ENCODE measurements at places on chromosomes 16 and 17.

- DNase-seq = no peak
Measured at GRCh38 chr16:85390511-85391174, 222.5 kb upstream of the GSE1 start.

DNA sequence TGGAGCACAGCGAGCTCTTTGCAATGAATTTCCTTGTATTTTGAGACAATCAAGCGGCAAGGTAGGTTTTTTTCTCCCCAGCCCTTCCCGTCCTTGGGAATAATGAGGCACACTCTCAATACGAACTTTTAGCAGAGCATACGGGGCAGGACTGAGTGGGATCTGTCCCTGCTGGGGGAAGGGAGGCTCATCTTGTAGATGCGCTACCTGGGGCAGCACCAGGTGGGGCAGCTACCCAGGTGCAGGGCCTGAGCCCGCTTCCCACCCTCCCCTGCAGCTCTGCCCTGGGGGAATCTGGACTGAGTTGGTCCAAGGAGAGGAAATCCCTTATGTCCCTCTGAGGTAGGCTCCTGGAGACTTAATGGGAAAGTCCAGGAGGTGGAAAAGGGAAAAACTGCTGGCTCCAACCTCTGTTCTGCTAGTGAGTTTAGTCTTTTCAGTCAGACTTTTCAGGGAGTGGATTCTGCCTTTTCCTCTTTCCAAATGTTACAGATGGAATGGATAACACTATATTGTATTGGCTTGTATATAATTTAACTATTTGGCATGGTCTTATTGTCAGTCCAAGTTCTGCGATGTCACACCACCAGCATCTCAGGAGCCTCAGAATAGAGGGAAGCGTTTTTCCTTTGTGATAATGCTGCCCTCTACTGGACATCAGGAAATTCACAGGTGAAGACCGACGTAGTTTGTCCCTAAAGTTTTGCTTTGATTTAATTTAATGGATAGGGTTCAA lies 9.6 kb upstream of the CES1 start:
- DNase-seq = peak; percentile 49

DNA sequence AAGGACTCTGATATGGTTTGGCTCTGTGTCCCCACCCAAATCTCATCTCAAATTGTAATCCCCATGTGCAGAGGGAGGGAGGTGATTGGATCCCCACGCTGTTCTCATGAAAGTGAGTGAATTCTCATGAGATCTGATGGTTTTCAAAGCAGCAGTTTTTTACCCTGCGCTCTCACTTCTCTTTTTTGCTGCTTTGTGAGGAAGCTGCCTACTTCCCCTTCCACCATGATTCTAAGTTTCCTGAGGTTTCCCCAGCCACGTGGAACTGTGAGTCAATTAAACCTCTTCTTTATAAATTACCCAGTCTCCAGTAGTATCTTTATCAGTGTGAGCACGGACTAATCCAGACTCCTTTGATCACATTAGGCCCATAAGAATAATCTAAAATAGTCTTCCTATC lies 719.7 kb upstream of the CDH8 start:
- no peak for DNase-seq

DNA sequence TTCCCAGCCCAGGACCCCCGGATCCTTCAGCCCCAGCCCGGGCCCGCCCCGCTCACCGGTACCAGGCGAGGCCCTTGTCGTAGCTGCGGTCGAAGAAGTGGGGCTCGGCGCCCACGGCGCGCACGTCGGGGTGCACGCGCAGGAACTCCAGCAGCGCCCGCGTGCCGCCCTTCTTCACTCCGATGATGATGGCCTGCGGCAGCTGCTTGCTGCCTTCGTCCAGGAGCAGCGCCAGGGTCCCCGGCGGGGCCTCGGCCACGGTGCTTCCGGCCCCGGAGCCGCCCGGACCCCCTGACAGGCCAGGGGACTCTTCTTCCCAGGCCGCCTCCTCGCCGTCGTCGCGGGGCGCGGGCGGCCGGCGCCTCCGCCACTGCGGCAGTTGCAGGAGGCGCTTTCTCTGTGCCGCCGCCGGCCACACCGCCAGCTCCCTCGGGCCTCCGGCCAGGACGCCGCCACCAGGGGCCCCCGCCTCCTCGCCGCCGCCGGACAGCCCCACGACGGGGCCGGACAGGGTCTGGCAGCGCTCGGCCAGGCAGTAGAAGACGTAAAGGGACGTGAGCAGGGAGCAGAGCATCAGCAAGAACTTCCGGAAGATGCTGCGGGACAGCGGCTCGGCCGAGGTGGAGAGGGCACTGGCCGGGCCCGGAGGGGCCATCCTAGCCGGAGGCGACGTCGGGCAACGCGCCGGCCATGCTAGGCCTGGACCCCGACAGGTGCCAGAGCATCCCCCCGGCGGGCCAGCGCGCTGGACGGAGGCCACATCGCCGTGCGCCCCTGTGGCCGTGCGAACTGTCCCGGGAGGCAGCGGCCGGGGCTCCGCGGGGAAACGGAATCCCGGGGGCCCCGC lies 1.0 kb downstream of the HS3ST3A1 start:
- DNase-seq = no peak

DNA sequence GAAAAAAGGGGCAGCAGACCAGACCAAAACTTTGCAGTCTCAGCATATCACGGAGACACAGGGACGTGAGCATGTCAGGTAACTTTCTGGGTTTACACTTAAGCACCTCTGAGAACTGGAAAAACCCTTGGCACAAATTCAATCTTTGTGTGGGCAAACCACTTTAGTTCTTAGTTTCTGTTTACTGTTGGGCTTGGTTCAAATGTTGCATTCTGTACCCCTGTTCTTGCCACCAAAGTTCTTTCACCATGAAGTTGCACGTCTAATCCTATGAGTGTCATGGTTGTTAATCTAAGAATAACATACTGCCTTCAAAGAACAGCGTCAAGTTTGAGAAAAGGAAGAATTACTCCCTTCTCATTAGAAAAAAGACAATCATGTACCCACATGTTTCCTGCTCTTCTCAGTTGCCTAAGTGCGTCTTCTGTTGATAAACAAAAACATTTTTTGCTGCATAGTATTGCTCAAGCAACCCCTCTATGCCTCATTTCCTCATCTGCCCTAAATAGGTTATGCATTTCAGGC lies 11.6 kb downstream of the KRT33A start:
- no peak for DNase-seq

GRCh38 chr16:12862941-12863340 lies 38.5 kb upstream of the SHISA9 start:
- no peak for DNase-seq

DNA sequence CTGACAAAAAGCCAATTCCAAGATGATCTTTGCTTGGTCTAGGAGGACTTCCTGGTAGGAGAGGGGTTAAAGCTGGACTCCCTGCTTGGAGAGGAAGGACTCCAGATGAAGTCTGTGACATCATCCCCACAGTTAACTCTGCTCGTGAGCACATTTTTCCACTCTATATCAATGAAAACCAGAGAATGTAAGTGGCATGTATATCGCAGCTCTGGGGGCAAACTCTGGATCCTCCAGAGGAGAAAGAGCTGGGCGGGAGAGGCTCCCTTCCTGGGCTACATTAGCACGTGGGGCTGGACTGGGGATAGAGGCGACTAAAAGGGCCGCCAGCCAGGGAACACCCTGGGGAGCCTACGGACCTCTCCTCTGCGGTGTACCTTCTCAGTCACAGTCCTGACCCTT lies 34.1 kb downstream of the HIC1 start:
- peak; percentile 27 for DNase-seq

- no peak for DNase-seq
Measured at GRCh38 chr17:44084131-44084538, 13.6 kb downstream of the G6PC3 start.

GRCh38 chr16:69143116-69143515 lies 10.7 kb downstream of the UTP4 start:
- no peak for DNase-seq

DNA sequence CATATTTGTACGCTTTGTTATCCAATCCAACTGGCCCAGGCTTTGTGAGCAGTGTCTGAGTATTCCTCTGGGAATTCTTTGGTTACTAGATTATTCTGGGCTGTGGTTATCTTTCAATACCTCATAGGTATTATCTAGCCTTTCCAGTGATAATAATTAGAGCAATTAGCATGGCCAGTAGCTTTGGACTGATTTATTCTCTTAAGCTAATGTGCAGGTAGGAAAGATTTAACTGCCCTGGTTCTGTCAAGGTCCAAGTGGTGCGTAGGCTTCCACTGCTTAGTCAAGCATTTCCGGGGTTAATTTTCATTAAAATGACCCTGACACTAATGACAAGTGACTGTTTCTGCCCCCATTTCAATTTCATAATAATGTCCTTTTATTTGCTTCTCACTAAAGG lies 54.2 kb upstream of the PMFBP1 start:
- DNase-seq = no peak

- DNase-seq = no peak
Measured at GRCh38 chr17:67867591-67867990, 42.3 kb downstream of the BPTF start.

DNA sequence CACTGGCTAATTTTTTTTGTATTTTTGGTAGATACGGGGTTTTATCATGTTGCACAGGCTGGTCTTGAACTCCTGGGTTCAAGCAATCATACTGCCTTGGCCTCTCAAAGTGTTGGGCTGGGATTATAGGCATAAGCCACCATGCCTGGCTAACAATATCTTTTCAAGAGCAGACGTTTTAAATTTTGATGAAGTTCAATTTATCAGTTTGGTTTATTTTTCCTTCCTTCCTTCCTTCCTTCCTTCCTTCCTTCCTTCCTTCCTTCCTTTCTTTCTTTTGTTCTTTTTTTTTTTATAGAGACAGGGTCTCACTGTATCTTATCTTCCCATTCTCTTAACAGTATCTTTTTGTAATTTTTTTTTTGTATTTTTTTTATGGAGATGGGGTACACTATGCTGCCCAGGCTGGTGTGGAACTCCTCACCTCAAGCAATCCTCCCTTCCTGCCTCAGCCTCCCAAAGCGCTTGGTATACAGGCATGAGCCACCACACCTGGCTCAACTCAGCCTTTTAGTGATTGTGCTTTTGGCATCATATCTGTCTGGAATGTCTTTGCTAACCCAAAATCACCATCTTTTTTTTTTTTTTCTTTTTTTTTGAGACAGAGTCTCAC lies 13.6 kb upstream of the GIP start:
- DNase-seq = no peak

DNA sequence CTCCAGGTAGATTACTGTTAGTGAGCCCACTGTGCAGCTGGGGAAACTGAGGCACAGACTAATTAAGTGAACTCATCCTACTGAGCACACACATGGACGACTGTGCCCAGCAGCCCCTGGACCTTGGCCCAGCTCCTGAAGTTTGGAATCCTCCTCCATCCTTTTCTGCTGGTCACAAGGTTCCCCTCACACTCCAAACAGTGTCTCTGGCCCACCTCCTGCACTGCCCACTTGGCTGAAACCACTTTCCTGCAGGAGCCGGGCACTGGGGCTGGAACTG lies 3.6 kb downstream of the RHBDF2 start:
- no peak for DNase-seq

- no peak for DNase-seq
Measured at GRCh38 chr17:79616801-79617200, 6.0 kb upstream of the RBFOX3 start.

DNA sequence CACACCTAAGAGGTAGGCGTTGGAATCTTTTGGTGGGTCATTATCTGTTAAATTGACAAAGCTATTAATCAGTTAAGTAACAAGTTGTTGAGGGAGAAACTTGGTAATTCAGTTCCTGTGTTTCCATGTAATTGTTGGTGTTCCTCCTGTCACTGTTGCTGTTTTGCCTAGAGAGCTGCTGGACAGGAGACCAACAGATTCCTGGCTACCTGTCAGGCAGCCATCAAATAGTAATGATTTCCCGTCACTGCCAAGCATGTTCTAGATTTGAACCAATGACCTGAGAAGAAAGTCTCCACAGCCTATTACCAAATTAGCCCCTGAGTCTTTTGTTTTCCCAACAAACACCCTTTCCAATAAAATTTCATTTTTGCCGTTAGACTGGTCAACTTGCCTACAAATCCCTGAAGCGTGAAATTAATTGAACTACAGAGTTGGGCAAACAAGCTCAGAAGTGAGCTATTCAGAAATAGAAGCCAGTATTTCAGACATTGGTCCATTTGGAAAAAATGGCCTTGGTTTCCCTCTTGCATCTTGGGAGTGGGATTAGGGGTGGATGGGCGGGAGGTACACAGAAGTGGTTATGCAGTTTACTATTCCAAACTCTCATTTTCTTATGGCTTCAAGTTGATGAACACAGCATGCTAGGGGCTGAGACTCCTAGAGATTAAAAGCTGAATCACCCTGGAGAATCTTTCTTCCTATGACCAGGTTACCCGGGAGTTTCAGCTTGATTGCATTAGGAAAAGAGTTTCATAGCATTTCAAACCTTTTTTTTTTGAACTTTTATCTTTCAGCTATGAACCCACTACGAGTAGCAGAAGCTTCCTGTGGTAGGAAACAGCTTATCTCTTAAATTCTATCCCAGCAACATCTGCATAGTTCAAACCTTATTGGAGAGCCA lies 262.8 kb upstream of the MAF start:
- DNase-seq = no peak

- DNase-seq = no peak
Measured at GRCh38 chr16:87244636-87245197, 72.5 kb downstream of the C16orf95 start.

DNA sequence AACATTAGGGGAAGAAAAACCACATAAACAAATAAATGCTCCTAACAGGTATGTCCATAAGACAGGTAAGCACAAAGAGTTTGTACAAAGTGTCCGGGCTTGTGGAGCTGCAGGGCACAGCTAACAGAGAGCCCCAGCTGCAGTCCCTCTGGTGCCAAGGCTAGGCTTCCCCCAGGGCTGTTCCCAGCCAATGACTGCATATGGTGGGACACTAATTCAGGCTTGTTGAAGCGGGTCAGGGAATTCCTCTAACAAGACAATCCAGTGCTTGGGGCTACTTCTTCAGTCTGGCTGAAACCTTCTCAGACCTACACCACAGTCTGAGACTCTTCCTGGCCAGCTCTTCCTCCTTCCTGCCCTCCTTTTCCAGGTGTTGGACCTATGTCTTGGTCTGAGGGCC lies 51.7 kb upstream of the ALDH3A1 start:
- DNase-seq = no peak
